ENCODE measurements at places on chromosomes 12 and 14.
A peak's percentile ranks its signal among the peaks of the same experiment; 100 is the strongest.

DNA sequence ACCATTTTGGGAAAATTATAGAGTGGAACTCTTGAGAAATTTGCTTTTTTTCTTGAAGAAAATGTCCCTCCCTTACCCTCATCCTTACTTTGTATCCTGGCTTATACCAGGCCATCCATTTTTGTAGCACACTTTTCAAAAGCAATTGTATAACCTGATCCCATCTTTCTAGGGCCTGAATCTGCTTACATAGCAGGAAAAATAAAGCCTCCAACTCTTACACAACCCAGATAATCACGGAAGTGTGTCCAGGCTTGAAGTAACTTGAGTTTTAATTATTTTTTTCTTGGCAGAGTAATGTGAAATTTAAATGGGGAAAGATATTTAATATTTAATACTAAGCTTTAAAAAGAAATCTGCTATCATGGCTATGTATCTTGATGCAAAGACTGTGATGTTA, 23.0 kb downstream of the SERPINA3 start:
- no peaks in the 10 kb centered on the region for H3K36me3 ChIP-seq
- H3K4me3 ChIP-seq: no peak overlapping the region
- DNase-seq: no peak
- no peak overlapping the region for H3K27ac ChIP-seq

DNA sequence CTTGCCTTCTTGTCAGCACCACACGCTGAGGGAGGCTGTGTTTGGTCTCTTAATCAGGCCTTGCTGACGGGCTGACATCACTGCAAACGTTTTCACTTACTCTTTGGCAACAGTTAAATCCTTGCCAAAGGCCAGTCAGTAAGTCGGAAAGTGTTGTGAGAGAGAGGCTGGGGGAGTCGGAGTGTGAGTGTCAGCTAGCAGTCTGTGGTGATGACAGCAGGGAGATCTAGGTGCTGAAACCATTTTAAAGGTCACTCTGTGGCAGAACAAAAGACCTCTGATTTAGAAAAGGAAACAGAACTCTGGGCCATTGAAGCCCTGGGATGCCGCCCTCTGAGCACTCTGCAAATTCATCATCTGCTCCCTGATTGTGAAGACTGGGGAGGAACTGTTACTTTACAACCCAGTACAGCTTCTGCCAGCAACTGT, 143.5 kb downstream of the PAX9 start:
- H3K27ac ChIP-seq: no peak overlapping the region
- DNase-seq: no peak
- H3K4me1 ChIP-seq: no peaks in the 10 kb centered on the region
- no peaks in the 10 kb centered on the region for H3K36me3 ChIP-seq
- H3K27me3 ChIP-seq: no peaks in the 10 kb centered on the region

DNA sequence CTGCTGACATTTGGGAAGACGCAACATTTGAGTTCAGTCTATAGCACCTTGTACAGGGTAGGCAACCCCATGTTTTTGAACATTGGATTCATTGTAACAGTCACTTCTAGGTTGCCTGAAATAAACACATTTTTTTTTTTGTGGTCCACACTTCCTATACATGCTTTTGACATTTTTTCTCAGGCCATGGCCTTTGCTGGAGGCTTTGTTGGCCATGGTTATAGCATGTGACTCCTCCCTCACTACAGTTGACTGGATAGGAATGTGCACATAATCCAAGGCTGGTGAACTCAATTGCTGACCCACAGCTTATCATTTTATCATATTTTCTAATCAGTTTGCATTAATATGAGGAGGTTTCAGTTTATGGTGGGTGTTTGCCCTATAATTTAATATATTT, 60.6 kb downstream of the TMEM117 start:
- no peak overlapping the region for H3K27ac ChIP-seq
- no peak overlapping the region for H3K4me3 ChIP-seq
- DNase-seq: no peak
- no peaks in the 10 kb centered on the region for H3K27me3 ChIP-seq
- H3K36me3 ChIP-seq: no peaks in the 10 kb centered on the region

DNA sequence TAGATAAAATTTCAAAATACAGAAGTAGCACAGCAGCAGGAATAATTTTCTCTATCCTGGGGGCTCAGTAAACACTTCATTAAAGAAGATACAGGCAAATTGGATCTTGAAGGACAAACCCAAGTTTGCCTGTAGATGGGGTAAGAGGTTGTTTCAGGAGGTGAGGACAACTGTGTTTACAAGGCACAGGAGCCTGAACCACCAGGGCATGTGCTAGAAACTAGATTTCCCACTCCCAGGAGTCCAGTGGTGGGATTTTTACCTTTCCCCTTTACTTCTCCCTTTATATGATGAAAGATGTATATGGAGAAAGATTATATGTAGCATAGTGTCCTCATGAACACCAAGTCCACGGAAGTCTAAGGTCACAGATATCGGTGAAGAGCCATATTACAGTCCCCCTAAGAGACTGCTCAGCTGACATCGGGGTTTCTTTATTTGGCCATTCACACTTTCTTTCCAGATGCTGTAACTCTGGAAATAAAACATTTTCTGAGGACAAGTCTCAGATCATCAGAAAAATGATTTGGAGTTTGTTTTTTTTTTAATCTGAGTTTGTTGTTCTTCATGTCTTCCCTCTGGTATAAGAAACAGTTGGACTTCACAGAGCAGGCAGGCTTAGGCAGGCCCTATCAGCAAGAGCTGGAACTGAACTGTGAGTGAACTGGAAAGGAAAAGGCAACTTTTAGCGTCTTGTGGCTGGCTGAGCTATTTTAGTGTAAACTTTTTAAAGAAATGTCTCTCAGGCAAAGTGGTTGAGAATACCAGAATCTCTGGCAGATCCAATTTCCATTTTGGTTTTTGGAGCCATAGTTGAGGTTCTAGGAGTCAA, 8.0 kb upstream of the EVL start:
- H3K27me3 ChIP-seq: no peaks in the 10 kb centered on the region
- no peak for DNase-seq
- H3K27ac ChIP-seq: peak overlapping the region; percentile 41
- peaks cover 40% of the 10 kb centered on the region for H3K4me1 ChIP-seq

- no peak for DNase-seq
- no peak overlapping the region for H3K27ac ChIP-seq
- H3K36me3 ChIP-seq: no peaks in the 10 kb centered on the region
- H3K4me3 ChIP-seq: no peak overlapping the region
These were observed 91.9 kb upstream of the MUCL1 start for GRCh38 chr12:54762390-54762789.

- peak overlapping the region; percentile 75 for H3K27ac ChIP-seq
- H3K4me1 ChIP-seq: peaks cover 26% of the 10 kb centered on the region
- DNase-seq: peak; percentile 81
These were observed 1.2 kb upstream of the TRIM9 start for GRCh38 chr14:51095854-51096823.

DNA sequence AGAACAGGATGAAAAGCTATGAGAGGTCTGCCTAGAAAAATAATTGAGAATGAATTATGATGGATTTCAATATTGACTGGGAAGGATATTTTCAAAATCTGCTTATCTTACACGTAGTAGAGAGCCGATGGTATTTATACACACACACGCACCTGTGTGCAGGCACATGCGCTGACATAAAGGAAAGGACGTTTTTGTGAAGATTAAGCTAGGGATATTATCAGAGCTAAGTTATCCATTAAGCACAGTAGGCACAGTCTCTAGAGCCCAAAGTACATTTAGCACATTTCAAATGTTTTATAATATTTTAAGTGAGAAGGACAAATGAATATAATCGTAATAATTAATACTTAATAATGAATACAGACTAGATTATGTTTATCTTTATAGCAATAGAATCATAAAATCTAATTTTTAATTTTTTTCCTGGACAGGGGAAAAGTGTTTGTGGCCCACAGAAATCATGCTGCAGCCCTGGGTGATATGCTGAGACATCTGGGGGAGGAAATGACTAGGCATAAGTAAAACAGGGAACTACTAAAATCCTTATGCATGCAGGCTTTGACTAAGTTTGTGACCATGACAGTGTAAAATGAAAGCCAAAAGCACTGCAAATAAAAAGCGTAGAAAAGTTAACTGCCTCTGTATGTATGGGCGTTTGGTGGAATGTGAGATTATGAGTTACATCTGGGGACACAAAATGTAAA, 146.1 kb downstream of the KITLG start:
- H3K4me1 ChIP-seq: no peaks in the 10 kb centered on the region
- no peaks in the 10 kb centered on the region for H3K27me3 ChIP-seq
- no peak overlapping the region for H3K27ac ChIP-seq
- no peak for DNase-seq
- no peak overlapping the region for H3K4me3 ChIP-seq

DNA sequence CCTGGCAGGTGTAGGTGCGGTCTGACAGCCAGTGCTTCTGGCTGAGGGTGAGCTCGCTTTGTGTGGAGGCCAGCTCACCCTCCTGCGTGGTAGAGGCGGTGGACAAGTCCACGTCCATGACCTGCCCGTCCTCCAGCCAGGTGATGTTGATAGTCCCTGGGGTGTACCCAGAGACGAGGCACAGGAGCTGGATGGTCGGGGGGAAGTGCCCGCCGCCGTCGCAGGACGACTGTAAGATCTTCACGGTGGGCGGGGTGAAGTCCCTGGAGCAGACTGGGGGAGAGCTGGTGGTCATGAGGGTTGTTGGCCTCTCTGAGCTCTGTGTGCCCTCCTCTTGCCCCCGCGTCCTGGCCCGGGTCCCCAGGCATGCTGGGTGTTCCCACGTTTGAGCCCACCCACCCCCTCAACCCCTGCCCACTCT, 74.6 kb downstream of the TMEM121 start:
- no peak overlapping the region for H3K27ac ChIP-seq
- no peaks in the 10 kb centered on the region for H3K36me3 ChIP-seq
- H3K27me3 ChIP-seq: no peaks in the 10 kb centered on the region
- DNase-seq: no peak

GRCh38 chr14:79712302-79712950, 498.9 kb downstream of the DIO2 start:
- no peak overlapping the region for H3K27ac ChIP-seq
- no peaks in the 10 kb centered on the region for H3K27me3 ChIP-seq
- no peak overlapping the region for H3K4me3 ChIP-seq

GRCh38 chr12:131487388-131488124, 223.3 kb upstream of the SFSWAP start:
- H3K4me1 ChIP-seq: peaks cover 9% of the 10 kb centered on the region
- H3K36me3 ChIP-seq: no peaks in the 10 kb centered on the region
- no peaks in the 10 kb centered on the region for H3K27me3 ChIP-seq
- DNase-seq: no peak

- H3K27ac ChIP-seq: no peak overlapping the region
- peaks cover 100% of the 10 kb centered on the region for H3K36me3 ChIP-seq
- no peaks in the 10 kb centered on the region for H3K4me1 ChIP-seq
- DNase-seq: no peak
- H3K27me3 ChIP-seq: no peaks in the 10 kb centered on the region
These were observed 10.8 kb downstream of the RBM19 start for GRCh38 chr12:113955109-113955970.

- H3K4me3 ChIP-seq: no peak overlapping the region
- peak; percentile 50 for DNase-seq
- no peak overlapping the region for H3K27ac ChIP-seq
- no peaks in the 10 kb centered on the region for H3K27me3 ChIP-seq
- H3K36me3 ChIP-seq: no peaks in the 10 kb centered on the region
These were observed 10.4 kb downstream of the SERPINA1 start for GRCh38 chr14:94377866-94378470.

GRCh38 chr12:27013611-27014084, 536 bp downstream of the TM7SF3 start:
- H3K27ac ChIP-seq: peak overlapping the region; percentile 93
- peak overlapping the region; percentile 95 for H3K4me3 ChIP-seq
- DNase-seq: peak; percentile 76
- H3K4me1 ChIP-seq: peaks cover 40% of the 10 kb centered on the region

DNA sequence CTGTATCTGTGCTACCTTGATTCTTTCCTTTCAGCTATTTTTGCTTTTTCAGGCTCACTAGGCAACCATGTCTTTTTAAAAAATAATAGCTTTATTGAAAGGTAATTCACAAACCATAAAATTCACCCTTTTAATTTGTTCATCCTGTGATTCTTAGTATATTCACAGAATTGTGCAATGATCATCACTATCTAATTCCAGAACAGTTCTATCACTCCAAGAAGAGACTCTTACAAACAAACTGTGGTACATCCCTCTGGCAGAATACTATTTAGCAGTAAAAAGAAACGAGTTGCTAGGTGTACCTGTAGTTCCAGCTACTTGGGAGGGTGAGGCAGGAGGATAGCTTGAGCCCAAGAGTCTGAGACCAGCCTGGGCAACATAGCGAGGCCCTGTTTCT, 14.8 kb downstream of the CREBL2 start:
- no peak overlapping the region for H3K27ac ChIP-seq
- H3K27me3 ChIP-seq: no peaks in the 10 kb centered on the region
- peaks cover 16% of the 10 kb centered on the region for H3K4me1 ChIP-seq
- no peak for DNase-seq

- no peak overlapping the region for H3K4me3 ChIP-seq
- H3K36me3 ChIP-seq: no peaks in the 10 kb centered on the region
- H3K27ac ChIP-seq: no peak overlapping the region
- H3K4me1 ChIP-seq: no peaks in the 10 kb centered on the region
- DNase-seq: peak; percentile 48
These were observed 216.2 kb downstream of the BCL11B start for GRCh38 chr14:99055816-99056215.

- H3K27ac ChIP-seq: no peak overlapping the region
- no peak overlapping the region for H3K4me3 ChIP-seq
- H3K36me3 ChIP-seq: peaks cover 4% of the 10 kb centered on the region
- no peaks in the 10 kb centered on the region for H3K4me1 ChIP-seq
- H3K27me3 ChIP-seq: no peaks in the 10 kb centered on the region
These were observed 90.3 kb downstream of the DDHD1 start for GRCh38 chr14:53062856-53063255.

GRCh38 chr12:5881666-5882065, 63.4 kb downstream of the ANO2 start:
- no peak overlapping the region for H3K4me3 ChIP-seq
- no peak overlapping the region for H3K27ac ChIP-seq
- H3K27me3 ChIP-seq: peaks cover 10% of the 10 kb centered on the region
- no peak for DNase-seq
- H3K4me1 ChIP-seq: no peaks in the 10 kb centered on the region

- no peaks in the 10 kb centered on the region for H3K27me3 ChIP-seq
- H3K4me1 ChIP-seq: peaks cover 3% of the 10 kb centered on the region
- H3K36me3 ChIP-seq: no peaks in the 10 kb centered on the region
- H3K4me3 ChIP-seq: no peak overlapping the region
- no peak overlapping the region for H3K27ac ChIP-seq
- DNase-seq: no peak
These were observed 375.0 kb downstream of the DPF3 start for GRCh38 chr14:72518809-72519377.

GRCh38 chr14:105931808-105932483, 405.6 kb downstream of the TMEM121 start:
- no peaks in the 10 kb centered on the region for H3K36me3 ChIP-seq
- no peak overlapping the region for H3K27ac ChIP-seq
- peak; percentile 28 for DNase-seq
- H3K27me3 ChIP-seq: peaks cover 9% of the 10 kb centered on the region

DNA sequence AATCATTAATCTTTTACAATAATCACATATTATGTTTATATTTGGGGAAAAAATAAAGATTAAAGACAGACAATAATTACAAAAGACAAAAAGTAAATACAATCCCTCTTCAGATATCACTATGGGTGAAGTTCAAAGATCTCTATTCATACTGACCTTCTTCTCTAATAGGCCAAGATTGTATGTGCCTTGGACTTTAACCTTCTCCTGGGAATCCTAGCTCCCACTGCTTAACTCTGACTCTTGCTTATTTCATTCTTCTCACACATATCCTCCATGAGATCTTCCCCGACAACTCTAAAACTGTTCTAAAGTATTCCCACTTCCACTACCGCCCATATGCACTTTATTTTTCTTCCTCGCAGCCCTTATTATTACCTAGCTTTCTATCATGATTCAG, 83.8 kb downstream of the EEA1 start:
- H3K36me3 ChIP-seq: peaks cover 25% of the 10 kb centered on the region
- H3K4me3 ChIP-seq: no peak overlapping the region
- no peaks in the 10 kb centered on the region for H3K4me1 ChIP-seq
- no peak for DNase-seq
- no peaks in the 10 kb centered on the region for H3K27me3 ChIP-seq
